SK-N-SH (cell line): ENCODE measurements at places on chromosomes 1 and 21. TPM values are rescaled to one million over a fixed set of nuclear protein-coding genes. Genes with fewer than 3 reads are reported as not detected.

- DNase-seq = peak; percentile 51
Observed at GRCh38 chr1:47436979-47437446, 831 bp upstream of the FOXD2 start.

DNA sequence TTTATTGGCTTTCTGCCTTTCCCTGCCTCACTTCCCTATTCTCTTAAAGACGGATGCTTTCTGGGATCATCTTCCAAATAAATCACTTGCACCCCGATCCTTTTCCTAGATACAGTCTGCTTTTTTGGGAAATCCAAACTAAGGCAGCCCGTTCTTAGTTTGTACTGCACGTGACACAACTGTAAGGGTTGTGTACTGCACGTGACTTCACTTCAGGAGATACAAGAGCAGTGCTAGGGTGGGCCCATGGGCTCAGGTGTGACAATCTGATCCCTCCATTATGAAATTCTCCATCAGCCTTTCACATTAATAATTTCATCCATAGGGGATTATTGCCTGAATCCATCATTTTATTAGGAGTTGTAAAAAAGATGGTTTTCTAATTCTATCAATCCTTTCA is 33.8 kb upstream of the SPOCD1 start:
- no peak for DNase-seq

DNA sequence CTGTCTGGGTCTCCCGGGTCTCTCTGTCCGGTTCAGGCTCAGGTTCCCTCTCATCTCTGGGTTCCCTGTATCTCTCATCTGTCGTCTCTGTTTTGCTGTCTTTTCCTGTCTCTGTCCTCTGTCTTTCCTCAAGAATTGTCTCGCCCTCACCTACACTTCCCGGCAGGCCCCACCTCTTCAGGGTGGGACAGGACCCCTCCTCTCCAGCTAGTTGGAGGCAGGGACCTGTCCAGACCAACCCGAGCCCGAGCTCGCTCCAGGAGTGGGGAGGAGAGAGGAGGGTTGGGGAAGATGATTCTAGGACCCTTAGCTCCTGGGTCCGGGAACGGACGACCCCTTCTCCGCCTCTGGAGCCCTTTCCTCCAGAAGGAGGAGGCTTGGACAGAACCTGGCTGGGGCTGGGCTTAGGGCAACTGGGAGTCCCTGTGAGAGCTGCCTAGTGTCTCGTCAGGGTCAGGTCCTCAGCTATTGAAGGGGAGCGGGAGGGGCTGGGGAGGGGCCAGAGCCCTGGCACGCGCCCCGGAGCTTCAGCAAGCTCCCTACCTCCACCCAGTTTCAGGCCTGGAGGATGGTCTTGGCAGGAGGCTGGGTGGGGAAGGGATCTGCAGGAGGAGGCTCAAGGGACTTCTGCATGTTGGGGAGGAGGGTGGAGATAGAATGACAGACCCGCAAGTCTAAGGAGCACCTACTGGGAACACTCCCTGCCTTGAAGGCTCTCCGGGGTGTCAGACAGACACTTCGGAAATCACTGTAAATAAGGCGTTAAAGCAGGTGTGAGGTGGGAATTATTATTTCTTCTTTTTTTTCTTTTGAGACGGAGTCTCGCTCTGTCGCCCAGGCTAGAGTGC is 26.3 kb upstream of the EPB41 start:
- no peak for DNase-seq

DNA sequence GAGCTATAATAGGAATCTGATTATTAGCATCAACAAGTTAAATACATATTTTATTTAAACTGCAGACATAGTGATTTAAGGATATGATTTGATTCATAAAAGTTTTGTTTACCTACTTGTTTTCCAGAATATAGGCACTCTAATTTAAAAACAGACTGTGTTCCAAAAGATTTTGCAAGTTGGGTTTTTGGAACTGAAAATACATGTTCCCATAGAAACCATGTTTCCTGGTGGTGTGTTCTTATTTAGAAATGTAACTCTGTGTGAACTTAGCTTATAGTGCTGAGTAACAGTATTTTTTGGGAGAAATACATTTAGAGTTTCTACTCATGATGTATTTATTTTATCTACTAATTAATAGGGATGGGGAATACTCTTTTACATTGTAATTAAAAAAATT is 21.8 kb downstream of the USP25 start:
- no peak for DNase-seq

- DNase-seq = no peak
Observed at GRCh38 chr21:35697321-35697808, 363.0 kb downstream of the SETD4 start.

Gene ANKRD35
- polyA plus RNA-seq = 0.05 and 0.08 TPM in 2 replicates

Gene PRKAA2
- 1.5 and 1.8 TPM in 2 replicates for polyA plus RNA-seq
